ENCODE measurements at places on chromosomes 3 and 15.

- peak; percentile 62 for DNase-seq
These were observed 53.7 kb downstream of the BDH1 start for GRCh38 chr3:197501879-197502620.

GRCh38 chr3:39540162-39540921 is 72.9 kb downstream of the MOBP start:
- DNase-seq, result no peak

DNA sequence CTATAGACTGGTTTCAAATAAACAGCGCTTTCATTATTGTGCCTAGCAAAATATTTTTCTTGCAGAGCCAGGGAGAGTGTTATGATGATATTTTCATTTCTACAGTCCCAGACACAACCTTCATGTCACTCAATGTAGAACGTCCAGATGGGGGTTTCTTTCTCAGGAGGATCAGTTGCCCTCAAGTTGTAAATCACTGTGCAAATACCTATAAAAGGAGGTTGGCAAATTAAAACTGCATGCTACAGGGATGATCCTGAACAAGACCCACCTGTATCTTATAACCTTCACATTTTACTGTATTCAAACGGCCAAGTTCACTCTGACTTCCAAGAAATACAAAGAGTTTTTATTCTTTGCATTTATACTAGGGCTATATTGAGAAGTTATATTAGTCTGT is 486.0 kb downstream of the EDEM1 start:
- DNase-seq, result no peak

DNA sequence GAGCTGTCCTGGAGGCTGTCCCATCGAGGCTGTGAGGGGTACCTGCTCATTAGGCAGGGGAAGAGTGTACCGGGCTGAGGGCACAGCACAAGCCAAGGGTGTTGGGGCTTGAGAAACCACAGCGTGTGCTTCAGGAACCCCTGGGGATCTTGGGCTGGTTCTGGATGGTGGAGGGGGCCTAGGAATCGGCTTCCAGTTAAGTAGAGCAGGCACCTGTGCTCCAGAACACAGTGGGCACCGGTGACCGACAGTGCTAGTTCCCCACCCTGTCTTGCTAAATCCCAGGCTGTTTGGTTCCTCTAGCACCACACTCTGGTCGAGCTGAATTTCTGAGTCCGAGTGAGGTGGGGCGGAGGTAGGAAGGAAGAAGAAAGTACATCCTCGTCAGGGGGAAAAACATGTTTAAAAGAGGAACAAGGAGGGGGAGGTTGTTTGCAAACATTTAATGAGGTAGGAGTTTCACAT is 29.1 kb downstream of the SLC6A6 start:
- DNase-seq, result no peak

DNA sequence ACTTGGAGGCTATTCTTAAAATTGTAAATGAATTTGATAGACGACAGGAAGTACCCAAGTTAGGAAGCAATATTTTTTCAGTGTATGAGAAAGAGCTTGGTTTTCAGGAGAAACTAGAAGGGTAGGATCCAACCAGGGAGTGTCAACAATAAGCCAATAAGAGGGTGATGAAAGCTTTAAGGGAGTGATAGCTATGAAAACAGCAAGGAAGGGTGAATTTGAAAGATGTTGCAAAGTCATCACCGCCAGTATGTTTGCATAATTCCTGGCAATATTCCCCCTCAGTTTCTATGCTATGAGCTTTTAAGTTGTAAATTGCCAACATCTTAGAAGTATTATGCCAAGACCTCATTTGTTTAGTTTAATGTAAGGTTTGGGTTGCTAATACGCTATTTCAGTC is 11.8 kb upstream of the CSTA start:
- DNase-seq, result no peak

GRCh38 chr3:42143440-42143839 is 52.3 kb downstream of the TRAK1 start:
- no peak for DNase-seq

DNA sequence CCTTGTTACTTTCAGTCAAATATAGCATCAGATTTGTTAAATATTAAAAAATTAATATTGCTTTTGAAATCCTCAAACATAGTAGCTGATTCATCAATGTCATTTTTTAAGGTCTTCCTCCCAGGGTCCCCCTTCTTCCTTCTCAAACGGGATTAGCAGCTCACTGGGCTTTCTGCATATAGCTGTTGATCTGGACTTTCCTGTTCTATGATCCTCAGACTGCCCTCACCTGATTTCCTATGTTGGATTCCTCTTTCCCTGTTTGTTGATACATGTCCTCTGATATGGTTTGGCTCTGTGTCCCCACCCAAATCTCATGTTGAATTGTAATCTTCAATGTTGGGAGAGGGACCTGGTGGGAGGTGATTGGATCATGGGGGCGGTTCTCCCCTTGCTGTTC is 5.8 kb downstream of the GUCA1C start:
- DNase-seq, result no peak

GRCh38 chr3:146065573-146066006 is 95.4 kb downstream of the PLOD2 start:
- DNase-seq, result peak; percentile 64

- DNase-seq, result no peak
These were observed 544.3 kb downstream of the NTRK3 start for GRCh38 chr15:87712211-87712610.

DNA sequence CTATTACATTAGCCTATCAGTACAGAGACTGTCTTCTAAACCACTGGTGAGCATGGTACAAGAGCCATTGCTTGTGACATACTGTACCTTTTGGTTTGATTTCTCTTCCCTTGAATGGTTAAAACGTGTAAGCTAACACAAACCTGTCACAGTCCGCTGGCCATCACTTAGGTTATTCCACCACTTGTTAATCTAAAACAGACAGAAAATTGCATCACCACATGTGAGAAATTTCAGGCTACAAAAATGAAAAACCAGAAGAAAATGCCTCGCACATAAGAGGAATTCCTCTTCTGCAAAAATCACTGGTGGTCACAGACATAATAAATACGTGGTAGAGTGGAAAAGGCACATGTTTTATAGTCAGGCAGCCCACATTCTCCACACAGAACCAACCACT is 22.1 kb downstream of the PARL start:
- DNase-seq, result no peak

- DNase-seq, result no peak
These were observed 270.4 kb downstream of the ZBBX start for GRCh38 chr3:167109746-167110145.

DNA sequence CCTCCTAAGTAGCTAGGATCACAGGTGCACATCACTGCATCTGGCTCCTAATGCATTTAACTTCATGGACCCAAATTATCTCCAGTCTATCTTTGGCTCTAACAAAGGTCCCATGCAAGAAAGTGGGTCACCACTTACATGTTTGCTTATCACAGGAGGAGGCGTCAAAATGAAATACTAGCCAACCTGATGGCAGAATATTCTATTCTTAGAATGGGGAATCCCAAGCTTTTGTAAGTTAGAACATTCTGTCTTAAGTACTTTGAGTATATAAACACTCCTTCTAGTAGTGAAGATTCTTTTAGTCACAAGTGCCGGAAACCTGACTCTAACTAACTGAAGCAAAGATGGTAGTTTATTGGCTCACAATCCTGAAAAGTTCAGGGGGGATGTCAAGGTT is 72.0 kb upstream of the ADAMTS9 start:
- no peak for DNase-seq

- DNase-seq, result peak; percentile 33
These were observed 48.1 kb downstream of the ALCAM start for GRCh38 chr3:105414841-105415240.

DNA sequence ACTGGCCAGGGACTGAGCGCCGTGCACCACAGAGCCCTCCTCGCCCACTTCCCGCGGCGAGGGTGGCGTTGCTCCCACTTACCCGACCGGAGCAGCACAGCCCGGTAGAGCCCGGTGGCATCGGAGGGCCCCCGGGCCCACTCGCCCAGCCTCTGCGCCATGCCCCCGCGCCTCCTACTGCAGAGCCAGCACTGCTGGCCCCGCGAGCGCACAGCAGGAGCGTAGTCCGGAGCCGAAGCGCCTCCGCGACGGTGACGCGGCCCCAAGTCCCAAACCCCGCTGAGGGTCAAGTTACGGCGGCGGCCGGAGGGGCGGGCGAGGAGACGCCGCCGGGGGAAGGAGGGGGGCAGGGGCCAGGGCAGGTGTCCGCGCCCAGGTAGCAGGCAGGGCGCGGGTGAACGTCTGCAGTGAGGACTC is 9.6 kb upstream of the FAM107A start:
- DNase-seq, result no peak

- no peak for DNase-seq
These were observed 172.0 kb downstream of the UNC13C start for GRCh38 chr15:54150255-54150654.

DNA sequence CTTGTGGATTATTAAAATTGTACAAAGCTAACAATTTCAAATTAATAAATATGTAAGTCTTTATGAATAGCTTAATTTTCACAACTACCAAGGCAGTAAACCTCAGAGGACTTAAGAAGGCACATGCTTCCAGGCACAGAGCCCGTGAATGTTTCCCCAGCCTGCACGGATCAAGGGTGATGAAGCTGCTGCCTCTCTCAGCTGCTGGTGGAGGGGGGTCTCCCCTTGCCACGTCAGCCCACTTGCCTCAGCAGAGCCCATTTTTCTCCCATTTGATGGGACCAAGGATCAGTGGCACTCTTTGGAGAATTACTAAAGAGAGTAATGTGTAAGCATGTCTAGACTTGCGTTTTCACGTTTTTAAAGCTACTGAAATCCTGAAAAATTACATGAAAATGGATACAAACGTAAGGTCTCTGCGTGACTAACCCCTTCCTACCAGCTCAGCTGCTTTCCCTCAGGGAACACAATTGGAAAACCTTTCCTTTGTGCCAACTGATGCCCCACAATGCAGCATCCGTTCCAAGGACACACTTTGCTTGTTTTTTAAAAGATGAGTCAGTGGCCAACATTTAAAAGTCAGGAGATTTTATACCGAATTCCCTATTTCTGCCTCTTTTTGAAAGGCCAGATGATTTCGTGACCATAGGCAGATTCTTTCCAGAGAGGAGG is 494.1 kb downstream of the GABRG3 start:
- DNase-seq, result no peak

DNA sequence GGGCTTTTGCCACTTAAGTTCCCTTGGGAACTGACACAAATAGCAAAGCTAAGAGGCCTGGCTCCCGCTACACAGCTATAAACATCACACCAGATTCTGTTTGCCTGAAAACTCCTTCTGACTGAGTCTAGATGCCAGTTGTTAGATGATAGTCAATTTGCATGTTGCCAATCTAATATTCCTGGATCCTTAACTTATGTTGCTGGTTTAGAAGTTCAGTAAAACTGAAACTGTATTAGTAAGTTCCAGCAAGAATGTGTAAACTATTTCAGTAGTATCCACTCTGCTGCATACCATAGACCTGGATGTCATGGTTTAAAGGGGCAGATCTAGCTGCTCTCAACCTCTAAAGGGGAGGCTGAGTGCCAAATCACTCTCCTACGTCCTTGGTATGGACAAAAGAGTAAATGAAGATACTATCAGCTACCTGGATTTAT is 27.1 kb upstream of the LACTB start:
- no peak for DNase-seq

DNA sequence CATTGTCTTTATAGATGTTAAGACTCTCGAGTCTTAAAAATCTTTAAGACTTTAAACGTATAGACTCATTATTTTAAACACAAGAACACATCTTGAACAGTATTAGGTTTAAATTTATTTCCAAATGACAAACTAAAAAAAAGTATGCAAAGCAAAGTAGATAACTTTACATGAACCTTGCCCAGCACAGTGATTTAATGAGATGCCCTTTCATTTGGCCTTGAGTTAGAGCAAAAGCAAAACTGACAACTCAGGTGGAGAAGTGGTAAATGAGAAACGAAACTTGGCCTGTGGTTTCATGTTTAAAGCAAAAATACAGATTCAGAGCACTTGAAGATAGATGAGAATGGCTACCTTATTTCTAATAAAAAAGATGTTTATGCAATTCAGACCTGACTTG is 8.6 kb downstream of the GPR15 start:
- no peak for DNase-seq

- DNase-seq, result no peak
These were observed 405.1 kb downstream of the LPP start for GRCh38 chr3:188559072-188559429.

DNA sequence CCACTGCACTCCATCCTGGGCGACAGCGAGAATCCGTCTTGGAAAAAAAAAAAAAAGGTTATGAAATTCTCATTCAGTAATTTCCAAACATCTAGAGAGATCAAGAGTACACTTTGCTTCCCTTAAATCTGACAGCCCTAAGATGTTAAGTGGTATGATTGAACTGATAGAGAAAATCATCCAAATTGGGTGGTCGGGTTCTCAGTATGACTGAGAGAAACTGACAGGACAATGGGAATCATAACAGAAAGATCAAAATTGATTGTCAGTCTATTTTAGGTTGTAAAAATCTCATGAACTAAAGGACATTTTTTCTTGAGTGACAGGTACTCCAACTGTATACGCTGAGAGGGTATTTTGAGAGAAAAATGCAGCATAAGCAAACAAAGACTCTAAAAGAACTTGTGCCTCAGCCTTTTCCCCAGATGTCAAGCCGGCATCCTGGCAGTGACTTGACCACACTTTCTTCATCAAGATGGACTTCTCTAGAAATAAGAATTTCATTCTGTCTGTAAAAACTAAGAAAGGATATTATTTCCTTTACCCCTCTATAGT is 65.8 kb downstream of the MYO5A start:
- no peak for DNase-seq

DNA sequence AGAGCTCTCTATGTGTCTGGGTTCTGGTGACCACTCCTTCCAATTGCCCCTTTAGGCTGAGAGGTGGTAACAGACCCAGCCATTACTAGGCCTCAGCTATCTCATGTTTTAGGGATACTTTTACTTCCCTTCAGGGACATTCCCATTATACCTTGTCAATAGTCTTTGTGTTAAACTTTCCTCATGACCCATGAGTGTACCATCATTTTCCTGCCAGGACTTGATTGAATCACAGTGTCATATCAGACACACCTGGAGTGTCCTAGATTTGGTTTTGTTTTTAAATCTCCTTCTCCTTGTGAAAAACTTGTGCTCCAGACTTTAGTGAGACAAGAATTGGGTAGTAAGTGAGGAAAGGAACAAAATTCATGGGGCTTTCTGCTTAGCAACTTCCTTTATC is 136.6 kb downstream of the KCNAB1 start:
- no peak for DNase-seq

DNA sequence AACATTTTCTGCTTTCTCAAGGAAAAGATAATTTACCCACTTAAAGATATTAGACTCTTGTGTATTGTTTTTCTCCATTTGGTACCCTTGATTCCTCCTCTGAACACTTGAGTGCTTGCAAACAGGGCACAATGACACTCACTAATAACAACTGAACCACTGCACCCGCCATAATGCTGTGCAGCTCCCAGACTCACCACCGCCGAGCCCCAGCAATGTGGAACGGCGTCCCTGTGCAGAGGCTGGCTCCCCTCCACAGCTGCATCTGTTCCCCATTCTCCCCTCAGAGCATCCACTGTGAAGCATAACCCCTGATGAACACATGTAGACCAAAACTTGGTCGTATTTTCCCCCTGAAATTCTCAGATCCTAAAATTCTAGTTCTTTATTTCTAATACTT is 276.2 kb upstream of the PLSCR5 start:
- DNase-seq, result no peak
